Fibroblast of skin of back (primary cell): ENCODE measurements at places on chromosomes 16 and 17.

- DNase-seq: no peak
Observed at GRCh38 chr17:51725185-51725584, 433.3 kb downstream of the CA10 start.

- DNase-seq: no peak
Observed at GRCh38 chr17:46109603-46110189, 83.5 kb downstream of the KANSL1 start.

- DNase-seq: peak; percentile 93
Observed at GRCh38 chr16:15966836-15967546, 17.6 kb downstream of the ABCC1 start.

DNA sequence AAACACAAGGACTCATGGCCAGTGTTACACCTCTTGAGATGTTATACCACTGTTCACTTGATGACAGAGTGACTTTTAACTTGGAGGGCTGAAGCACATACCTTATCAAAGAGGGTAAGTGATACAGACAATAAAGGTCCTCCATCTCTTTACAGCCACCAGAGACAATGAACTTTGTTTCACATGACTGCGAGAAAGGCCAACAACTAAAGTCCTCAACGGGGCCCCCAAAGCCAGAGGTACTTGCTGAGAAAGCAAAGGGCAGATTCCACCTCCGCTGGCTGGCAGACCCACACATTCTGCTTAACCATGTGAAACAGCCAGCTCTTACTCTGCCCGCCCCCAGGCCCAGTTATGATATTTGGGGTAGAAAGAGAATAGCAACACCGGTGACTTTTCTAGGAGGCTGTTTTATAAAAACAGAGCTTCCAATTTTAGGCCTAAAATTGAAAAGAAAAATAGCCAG is 21.4 kb downstream of the DCUN1D3 start:
- DNase-seq: no peak

DNA sequence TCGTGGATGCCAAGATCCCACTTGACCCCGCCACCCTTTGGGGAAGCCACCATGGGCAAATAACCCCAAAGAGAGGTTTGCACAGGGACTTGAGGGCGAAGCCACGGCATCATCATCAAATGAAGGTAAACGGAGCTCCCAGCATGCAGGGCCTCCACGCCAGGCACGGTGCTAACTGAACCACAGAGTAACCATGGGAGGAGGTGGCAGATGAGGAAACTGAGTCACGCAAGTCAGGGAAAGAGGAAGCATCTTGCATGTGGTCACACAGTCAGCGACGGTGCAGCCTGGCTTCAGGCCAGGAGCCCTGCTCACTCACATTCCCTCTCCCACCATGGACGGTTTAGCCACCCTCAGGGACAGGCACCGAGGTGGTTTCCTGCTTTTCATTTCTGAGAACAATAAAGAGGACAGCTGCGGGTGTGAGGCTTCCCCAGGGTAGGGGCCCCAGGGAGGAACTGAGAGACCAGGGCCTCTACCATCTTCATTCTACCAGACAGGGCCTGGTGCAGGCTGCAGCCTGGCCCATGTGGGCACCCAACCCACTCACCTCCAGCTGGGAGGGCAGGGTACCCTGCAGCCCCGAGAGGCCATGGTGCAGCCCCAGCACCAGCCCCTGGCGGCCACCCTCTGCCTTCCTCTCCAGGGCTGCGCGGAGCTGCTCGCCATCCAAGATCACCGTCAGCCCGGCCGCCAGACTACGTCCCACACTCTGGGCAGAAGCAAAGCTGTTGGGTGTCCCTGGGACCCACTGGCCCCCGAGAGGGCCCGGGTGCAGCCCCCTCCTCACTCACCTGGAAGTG is 78.3 kb downstream of the RMI2 start:
- DNase-seq: no peak

DNA sequence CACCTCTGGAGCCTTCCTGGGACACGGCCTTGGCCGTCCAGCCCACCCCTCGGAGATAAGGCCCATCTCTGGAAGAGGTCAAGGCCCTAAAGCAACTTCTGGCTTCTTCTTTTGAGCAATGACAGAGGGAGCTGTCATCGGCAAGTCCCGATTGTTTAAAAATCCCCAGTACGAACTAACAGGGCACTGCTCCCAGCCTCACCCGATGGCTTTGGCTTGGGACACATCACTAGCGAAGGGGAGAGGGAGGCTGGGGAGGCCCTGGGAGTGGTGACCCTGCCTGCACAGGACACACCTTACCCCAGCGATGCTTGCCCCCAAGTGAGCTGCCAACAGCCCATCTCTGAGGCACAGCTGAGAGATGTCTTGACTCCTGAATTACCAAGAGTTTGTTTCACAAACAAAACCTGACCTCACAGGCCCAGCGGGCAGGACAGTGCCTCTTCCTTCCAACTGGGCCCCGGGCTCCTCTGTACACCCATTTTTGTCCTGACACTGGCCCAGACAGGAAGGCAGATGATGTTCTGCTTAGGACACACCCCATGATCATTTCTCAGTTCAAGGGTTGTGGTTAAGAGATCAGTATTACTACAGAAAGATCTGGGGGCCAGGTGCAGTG is 4.8 kb downstream of the SYNGR2 start:
- DNase-seq: no peak

DNA sequence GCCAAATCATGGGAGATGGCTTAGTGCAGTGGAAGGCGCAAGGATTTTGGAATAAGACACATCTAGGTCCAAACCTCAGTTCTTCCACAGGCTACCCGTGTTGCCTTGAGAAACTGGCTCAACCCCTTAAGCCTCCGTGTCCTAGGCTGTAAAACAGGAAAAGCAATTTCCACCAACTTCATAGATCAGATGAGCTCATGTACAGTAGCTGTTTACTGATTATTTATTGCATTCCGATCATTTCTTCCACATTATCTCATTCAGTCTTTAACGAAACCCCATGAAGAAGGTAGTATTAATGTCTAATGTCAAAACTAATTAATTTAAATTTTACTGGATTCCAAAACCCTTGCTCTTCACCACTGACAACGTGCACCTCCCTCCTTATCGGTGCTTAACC is 231.6 kb downstream of the GRIN2A start:
- DNase-seq: no peak

GRCh38 chr16:19840524-19841110 is 44.0 kb downstream of the GPRC5B start:
- no peak for DNase-seq

DNA sequence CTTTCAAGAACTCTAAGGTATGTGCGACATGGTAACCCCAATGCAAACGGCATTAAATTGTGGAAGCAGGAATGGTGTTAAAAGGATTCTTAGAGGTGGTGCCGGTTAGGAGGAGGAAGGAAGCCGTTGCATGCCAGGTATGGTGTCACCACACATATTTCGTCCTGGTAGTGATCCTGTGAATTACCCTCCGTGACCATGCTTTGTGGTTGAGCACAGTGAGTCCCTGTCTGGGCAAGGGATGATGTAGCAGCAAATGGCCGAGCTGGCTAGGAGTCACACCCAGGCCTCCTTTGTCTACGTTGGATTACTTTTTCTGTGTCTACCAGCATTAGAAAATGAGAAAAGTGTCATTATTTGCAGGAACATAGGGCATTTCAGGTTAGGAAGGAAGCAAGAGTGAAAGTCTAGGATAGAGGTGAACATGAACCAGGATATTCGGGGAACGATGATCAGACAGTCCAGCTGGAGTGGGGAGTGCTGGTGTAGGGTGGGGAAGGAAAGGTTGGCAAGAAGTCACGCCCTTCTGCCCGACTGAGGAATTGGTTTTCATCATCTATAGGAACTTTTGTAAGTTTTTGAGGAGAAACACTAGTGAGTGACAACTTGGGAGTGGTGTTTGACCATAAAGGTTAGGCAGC is 123.5 kb downstream of the PRKCA start:
- no peak for DNase-seq

DNA sequence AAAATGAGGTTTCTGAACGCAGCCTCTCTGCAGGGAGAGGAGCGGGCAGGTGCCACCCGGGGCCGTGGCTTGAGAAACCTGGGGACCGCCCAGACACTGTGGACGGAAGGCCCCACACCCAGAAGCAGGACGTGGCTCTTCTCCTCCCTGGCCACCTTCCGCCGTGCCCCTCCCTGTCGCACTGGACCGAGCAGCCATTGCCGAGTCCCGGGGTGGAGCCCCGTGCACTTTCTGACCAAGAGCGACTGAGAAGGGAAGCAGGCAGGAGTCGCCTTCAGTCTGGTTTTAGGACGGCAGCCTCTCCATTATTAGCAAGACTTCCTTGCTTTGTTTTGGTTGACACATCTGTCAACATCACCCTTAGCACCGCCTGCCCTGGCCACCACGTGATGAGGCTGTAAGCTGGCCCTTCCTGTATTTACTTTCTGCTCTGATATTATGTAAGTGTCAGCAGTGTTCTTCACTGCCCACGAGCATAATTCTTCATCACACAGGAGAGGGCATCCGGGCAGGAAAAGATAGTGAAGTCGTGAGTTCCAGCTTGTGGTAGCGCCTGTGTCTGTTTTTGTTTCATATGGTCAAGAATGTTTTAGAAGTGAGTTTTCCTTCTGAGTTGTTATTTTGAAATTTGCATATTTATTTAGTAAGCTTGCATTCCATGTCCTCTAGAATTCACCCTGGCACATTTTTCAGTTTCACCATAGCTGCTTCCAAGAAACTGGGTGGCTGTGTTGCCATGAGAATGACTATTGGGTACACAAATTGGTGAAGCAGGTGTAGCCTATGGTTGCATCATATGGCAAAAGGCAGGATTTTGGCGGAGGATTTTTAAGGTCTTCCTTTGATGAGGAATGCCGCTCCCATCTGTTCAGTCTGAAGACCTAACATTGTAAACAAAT is 1.0 kb downstream of the HERPUD1 start:
- peak; percentile 62 for DNase-seq

DNA sequence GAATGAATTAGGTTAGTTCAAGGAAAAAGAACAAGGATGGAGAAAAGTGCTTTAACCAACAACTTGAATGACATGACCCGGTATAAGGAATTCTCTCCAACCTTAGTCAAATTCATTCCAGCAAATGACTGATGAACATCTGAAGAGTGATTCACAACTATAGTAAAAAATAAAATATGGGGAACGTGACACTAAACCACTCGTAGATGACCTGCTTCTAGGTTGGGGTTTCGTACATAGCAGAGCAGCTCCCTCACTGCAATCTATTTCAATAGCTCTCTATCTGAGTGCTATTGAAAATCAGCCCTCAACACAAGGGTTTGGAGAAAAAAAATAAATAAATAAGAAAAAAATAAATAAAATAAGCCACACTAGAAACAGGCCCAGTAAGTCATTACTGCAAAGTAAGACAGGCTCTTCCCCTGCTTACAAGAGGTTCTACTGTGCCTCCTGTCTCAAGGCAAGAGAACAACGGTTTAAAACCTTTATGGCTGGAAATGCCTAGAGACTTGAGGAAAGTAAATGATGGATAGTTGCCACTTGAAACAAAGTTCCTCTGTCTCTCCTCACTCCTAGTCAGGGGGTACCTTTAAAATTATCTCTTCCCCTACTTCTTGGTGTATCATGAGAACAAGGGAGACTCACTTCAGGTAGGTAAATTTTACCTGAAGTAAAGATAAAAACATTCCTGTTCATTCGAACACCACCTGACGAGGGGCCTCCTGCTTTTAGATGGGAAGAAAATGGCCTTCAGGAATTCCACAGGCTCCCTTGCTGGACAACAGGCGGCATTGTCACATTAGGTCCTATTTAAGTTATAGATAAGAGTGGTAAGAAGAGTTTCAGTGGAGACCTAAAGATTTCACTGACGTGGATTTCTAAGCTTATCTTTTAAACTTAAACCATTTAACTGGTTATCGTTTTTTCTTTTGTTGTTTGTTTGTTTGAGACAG is 20.5 kb downstream of the COG7 start:
- DNase-seq: no peak

GRCh38 chr16:66128371-66128770 is 238.1 kb upstream of the CDH5 start:
- DNase-seq: no peak

- no peak for DNase-seq
Observed at GRCh38 chr17:1166276-1166675, 13.5 kb downstream of the ABR start.

GRCh38 chr16:84186685-84187437 is at the start of gene TAF1C:
Gene TAF1C (minus strand): TSS chr16:84187057. CDS start chr16:84184988, 2,069 bp downstream.
- peak; percentile 91 for DNase-seq
